ENCODE measurements at places on chromosomes 5 and 9.

GRCh38 chr9:133427658-133428348, 5.6 kb downstream of the ADAMTS13 start:
- DNase-seq: no peak

- no peak for DNase-seq
Measured at GRCh38 chr5:116738615-116739261, 164.1 kb upstream of the SEMA6A start.

- no peak for DNase-seq
Measured at GRCh38 chr5:118687661-118688621, 300.4 kb downstream of the DTWD2 start.

DNA sequence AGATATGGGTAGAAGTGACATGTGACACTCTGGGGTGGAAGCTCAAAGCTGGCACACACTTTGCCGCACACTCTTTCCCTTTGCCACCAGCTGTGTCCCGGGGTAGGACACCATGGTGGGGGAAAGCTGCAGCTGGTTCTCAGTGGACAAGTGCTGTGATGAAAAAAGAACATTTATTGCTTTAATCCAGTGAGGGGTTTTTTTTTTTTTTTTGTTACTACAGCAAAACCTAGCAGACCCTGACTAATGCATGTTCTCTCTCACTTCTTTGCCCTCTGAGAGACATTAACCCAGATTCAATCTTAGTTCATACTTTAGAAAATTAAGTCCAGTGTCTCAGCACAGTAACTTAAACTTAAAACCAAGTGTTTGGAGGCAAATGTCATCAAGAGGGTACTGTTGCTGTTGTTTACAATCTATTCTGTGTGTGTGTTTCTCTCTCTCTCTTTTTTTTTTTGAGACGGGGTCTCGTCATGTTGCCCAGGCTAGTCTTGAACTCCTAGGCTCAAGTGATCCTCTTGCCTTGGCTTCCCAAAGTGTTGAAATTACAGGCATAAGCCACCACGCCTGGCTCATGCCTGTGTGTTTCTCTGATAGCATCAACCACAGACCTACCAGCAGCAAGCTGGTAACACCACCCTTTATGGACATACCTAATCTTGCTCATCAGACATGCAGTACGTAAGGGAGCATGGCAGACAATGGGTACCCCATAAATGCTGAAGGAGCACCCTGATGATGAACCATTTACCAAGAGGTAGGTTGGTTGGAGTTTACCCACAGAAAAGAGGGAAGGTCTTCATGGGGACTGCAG, 84.7 kb upstream of the TBC1D2 start:
- no peak for DNase-seq

GRCh38 chr5:156947925-156948324, 15.1 kb downstream of the TIMD4 start:
- no peak for DNase-seq

DNA sequence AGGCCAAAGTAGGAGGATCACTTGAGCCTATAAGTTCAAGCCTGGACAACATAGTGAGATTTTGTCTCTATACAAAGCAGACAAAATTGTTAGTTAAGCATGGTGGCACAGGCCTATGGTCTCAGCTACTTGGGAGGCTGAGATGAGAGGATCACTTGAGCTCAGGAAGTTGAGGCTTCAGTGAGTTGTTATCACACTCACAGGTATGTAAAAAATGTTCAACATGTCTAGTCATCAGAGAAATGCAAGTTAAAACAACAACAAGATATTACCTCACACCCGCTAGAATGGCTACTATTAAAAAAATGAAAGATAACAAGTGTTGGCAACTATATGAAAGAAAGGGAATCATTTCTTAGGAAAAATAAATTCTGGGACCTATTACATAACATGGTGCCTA, 341.5 kb upstream of the ST8SIA4 start:
- DNase-seq: no peak

DNA sequence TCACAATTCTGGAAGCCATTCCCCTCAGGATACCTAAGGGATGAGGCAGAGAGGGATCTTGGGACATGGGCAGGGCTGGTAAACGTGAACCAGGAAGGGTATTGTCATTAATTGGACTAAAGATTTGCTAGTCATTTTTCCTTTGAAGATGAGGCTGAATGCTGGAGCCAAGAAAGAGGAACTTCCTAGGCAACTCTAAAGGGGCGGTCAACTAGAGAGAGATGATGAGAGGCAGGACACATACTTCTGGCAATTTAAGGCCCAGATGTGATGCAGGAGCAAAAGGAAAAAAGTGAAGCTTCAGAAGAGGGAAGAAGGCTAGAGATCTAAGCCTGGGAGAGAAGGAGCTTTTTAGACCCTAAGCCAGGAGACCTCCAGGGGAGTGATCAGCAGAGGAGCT, 5.6 kb downstream of the GBA2 start:
- DNase-seq: no peak

- DNase-seq: no peak
Measured at GRCh38 chr5:169805937-169806700, 169.0 kb downstream of the DOCK2 start.

DNA sequence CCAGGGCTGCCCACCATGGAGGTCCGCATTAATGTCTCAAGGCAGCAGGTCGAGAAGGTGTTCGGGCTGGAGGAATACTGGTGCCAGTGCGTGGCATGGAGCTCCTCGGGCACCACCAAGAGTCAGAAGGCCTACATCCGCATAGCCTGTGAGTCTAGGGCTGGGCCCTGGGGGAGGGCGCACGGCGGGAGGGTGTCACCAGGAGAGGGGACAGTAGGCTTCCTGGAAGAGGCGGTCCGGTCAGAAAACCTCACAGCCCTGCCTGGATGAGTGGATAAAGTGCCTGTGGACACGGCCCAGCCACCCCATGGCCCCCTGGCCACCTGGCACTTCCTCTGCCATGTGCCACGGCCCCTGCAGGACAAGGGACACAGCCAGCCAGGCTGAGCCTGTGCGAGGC, 31.0 kb downstream of the HK3 start:
- no peak for DNase-seq

DNA sequence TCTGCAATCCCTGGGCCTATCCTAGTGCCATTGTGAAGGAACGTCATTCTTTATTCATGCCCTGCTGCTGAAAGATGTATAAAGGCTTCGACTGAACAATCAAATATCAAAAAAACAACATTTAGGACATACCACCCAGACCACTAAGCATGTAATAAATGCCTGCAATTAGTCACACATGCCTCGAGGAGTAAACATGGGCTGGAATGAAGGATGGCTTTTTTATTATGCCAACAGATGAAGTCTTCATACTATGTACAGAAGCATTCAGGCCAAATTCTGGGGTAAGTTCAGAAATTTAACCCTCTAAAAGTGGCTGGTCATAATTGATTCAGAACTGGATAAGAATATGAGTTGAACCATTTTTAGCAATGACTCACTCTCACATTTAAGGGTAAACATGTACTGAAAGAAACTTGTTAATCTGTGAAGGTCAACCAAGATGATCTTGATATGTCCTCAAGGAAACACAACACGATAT, 38.1 kb downstream of the FAM240B start:
- DNase-seq: no peak

DNA sequence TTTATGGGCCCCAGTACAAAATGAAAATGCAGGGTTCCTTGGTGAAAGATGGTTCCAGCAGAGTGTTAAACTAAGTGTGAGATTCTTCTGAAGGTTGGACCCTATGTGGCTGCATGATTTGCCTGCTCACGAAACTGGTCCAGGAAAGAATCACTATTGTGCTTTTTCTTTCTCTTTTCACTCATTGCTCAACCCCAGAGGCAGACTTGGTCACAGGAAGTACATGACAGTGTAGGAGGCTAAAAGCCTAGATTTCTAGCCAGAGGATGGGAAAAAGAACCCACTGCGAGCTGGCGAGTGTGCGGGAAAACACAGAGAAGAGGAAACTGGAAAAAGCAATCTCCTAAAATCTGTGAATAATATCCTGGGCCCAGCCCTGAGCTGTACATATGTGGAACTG, 18.6 kb downstream of the SLC36A2 start:
- DNase-seq: no peak

DNA sequence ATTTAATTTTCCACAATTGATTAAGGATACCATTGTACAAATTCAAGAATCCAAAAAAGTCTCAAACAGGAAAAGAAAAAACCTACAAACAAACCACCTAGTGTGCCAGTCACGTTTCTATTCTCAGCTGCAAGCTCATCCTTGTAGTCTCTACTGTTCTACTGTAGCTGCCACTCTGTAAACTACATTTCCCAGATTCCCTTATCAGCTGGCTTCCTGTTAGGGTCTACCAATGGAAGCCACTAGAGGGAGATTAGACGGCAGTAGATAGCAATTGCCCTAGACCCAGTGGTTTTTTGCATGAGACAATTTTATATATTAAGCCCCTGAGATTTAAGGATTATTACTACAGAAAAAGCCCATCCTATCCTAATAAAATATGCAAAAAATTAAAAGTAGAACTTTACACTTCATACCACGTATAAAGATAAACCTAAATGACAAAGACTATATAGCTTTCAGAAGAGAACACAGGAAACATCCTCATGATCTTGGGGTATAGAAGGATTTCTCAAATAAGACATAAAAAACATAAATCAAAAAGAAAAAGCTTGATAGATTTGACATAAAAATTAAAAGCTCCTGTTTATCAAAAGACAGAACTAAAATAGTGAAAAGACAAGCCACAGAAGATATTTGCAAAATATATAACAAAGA, 37.4 kb downstream of the P4HA2 start:
- no peak for DNase-seq

- DNase-seq: no peak
Measured at GRCh38 chr9:26371236-26371635, 521.4 kb downstream of the CAAP1 start.

GRCh38 chr9:137638680-137639079, 19.9 kb downstream of the EHMT1 start:
- no peak for DNase-seq

DNA sequence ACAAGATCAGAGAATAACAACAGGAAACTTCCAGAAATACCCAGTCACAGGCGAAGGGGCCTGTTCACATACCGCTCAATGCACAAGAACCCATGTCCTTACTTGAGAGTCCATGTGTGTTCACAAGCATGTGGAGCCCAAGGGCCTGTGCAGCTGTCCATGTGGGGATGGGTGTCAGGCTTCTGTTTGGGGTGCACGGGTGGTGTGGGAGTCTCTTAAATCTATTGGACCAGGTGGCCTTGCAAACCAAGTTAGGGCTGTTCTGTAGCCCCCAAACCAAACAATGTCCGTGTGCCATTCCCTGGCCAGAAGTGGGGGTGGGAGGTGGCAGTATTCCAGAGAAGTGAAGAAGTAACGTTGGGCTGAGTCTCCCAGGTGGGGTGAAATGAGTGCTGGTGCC, 222.3 kb downstream of the PBX3 start:
- no peak for DNase-seq

DNA sequence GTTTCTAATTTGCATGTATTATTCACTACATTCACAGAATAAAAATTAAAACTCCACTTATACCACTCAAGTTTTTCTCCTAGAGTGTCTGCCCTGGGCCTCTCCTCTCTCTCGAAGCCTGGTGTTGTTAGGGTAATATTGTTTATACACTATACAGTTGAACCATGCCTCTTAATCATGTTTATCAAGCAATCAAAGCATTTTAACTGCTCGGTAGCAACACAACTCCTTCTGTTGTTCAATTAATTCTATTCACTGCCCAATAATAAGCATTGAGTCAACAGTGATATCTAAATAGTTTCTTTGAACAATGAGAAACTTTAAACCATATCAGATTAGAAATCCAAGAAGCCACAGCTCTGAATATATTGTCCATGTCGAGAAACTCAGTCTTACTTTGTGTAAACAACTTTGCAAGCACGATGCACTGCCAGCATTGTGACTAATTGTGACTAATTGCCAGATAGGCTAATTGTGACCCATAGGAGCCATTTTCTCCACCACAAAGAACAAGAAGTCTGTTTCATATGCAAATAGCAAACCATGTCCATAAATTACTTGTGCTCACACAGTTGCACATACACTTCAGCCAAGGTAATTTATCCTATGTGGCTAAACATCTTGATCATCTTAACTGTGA, at the start of gene DNAH5:
Gene DNAH5, minus strand, starts transcription at position 129 of the 640 bp plus-strand sequence. CDS start 250 bp downstream, outside the sequence.
- no peak for DNase-seq

DNA sequence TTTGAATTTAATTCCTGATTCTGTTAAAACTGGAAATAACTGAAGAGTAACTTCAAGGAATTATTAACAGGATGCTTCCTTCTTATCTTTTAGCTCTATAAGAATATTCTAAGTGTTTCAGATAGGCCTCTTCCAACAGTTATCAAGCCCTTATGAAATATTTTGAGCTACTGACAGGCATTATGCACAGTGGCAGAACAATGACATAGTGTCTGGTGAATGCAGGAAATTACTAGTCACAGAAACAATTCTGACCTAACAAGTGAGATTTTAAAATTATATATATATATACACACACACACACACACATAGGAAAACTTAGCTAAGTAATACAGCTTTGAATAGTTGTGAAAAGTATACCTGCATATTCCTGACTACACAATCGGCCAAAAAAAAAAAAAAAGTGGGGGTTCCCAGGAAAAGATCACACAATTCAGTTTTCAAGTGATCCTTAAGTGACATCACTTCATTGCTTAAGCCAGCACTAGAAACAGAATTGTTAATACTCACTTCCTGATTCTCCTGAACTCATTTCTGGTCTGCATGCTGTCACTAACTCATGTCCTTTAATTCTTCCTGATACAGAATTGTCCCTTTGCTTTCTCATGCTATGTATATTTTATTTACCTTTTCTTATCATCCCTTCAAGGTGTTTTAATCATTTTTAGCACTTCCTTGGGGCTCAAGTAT, 77.3 kb downstream of the SLC25A46 start:
- DNase-seq: no peak

GRCh38 chr9:109238125-109238524, 71.1 kb upstream of the FRRS1L start:
- no peak for DNase-seq

DNA sequence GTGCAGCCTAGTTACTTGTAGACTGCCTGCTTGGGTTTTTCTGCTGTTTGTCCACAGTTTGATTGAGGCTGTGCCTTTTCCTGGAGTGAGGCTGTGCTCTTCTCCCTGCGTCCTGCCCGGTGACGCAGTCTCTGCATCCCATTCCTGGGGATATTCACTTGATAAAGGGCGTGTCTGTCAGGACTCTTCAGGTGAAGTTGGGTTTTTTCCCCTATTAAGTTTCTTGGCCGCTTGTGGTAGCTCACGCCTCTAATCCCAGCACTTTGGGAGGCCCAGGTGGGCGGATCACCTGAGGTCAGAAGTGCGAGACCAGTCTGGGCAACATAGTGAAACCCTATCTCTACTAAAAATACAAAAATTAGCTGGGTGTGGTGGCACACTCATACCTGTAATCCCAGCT, 50.0 kb upstream of the SUSD3 start:
- DNase-seq: no peak

- no peak for DNase-seq
Measured at GRCh38 chr9:124429530-124429867, 14.3 kb upstream of the PSMB7 start.

- no peak for DNase-seq
Measured at GRCh38 chr5:111242606-111243005, 18.4 kb downstream of the CAMK4 start.

Data from stimulated activated CD8-positive, alpha-beta memory T cell treated with anti-CD3 and anti-CD28 coated beads, Interleukin-2, amount 100 ng/mL, for 1 hour (primary cell).